A673 (cell line): ENCODE measurements at places on chromosomes 2 and 18.

GRCh38 chr2:240340361-240340761 lies 95.1 kb upstream of the GPC1 start:
- no peak for DNase-seq

GRCh38 chr2:20596193-20596972 lies 54.5 kb downstream of the HS1BP3 start:
- no peak for DNase-seq

DNA sequence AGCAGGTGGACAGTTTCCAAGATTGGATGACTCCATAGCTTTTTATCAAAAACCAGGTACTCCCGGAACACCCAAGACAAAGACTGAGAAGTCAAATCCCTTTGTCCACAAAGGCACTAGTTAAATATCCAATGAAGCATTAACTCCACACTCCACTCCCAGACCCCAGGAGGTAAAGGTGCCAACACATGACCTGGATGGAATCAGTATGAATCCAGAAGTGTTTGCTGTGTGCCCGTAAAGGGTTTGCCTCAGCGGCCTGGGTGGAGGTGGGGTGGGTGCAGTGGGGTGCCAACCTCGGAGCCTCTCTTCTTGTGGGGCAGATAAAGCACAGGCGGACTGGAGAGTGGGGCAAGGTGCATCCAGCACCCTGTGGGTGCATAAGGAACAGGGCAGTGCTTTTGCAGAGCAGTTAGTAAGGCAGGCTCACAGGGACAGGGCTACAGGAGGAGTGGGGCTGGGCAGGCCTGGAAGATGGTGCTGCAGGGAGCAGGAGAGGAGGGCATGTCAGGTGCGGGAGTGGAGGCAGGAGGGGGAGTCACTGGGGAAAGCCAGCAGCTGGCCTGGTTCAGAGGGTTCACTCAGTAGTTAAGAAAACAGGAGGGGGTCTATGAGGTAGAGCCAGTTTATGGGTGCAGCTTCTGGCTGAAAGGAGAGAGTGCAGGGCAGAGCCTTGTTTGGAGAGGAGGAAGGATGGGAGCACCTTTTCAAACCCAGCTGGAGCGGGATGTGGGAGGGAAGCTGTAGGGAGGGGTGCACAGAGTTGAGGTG lies 208.4 kb upstream of the SMAD2 start:
- no peak for DNase-seq

DNA sequence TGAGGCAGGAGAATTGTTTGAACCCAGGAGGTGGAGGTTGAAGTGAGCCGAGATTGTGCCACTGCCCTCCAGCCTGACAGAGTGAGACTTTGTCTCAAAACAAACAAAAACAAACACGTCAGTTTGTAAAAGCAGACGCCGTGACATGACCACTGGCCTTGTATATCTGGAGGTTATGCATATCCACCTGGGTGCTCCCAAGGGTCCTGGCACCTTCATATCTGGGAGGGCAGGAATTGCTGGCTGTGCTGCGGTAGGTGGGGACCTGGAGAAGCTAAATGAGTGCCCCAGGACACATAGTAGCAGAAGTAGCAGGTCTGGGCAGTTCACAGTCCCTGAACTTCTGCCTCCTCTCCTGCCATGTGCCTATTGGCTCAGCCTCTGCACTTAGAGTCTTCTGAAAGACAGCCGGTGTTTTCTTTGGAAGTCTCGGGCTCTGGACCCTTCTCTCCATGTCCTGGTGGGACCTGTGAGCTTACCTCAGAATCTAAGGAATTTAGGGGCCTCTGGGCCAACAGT lies 30.9 kb upstream of the IL1R2 start:
- no peak for DNase-seq

DNA sequence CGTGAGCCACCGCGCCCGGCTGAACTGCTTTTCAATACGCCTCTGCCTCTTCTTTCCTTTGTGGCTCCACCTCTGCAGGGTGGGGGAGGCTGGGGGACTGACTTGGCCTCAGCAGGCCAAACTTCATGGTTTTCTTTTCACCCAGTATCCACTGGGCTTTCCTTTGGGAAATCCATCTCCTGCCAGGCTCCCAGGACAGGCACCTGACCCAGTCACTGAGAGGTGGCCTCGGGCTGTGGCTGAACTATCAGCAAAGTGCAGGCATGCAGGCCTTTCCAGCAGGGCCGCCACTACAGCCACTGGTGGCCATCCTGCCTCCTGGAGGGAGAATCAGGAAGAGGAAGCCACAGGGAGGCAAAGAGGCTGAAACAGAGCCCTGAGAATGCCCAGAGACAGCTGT lies 33.4 kb upstream of the SEMA4C start:
- no peak for DNase-seq

DNA sequence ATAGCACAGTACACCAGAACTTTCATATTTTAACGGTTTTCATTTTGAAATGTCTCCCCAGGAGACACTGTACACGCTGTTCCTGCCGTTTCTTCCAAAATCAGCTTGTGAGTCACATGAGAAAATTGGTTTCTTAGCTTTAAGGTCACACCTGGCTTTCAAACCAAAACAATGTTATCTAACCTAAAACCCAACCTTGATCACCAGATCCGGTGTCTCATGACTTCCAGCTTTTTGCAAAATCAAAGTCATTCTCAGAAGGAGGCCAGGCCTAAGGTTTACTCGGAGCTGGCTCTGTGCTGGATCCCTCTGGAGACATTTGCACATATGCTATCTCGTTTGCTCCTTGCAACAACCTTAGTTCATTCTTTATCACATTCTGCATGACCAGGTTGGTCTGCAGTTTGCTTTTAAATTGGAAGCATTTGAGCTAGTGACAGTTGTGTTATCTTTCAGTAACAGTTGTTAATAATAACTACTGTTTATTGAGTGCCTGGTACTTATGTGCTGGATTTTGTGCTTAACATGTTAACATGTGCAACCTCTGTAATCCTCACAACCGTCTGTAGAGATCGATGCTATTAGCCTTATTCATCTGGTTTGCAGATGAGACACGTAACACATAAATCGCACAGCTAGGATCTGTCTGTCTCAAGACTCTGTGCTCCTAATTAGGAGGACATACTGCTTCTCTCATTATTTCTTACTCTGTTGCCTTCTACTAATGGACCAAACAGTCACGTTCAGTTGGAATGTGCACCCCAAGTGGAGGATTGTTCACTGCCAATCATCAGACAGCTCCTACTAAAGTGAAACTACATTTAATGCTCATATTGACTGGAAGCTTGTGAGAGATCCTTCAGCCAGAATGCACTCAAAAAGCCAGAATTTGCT lies 105.5 kb downstream of the RNF144A start:
- no peak for DNase-seq

DNA sequence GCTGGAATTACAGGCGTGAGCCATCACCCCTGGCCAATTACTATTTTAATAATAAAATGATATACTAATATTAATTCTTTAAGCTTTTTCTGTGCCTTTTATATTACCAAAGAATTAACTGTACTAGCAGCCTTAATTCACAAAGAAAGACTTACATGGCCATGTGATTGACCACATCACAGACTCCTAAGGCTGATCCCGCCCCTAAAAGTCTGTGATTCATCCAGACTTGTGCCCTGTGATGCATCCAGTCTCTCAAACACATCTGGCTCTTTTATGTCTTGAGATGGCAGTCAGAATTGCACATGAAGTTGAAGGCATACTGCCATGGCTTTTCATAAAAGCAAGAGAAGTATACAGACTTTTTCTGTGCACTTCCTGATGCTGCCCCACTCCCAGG lies 91.7 kb downstream of the DTNA start:
- no peak for DNase-seq

- DNase-seq = no peak
Measured at GRCh38 chr2:177796654-177797415, 275.7 kb downstream of the PDE11A start.

GRCh38 chr2:125267683-125268082 lies 1242.6 kb downstream of the CNTNAP5 start:
- no peak for DNase-seq

- DNase-seq = no peak
Measured at GRCh38 chr18:13641551-13642439, 84.6 kb downstream of the FAM210A start.

DNA sequence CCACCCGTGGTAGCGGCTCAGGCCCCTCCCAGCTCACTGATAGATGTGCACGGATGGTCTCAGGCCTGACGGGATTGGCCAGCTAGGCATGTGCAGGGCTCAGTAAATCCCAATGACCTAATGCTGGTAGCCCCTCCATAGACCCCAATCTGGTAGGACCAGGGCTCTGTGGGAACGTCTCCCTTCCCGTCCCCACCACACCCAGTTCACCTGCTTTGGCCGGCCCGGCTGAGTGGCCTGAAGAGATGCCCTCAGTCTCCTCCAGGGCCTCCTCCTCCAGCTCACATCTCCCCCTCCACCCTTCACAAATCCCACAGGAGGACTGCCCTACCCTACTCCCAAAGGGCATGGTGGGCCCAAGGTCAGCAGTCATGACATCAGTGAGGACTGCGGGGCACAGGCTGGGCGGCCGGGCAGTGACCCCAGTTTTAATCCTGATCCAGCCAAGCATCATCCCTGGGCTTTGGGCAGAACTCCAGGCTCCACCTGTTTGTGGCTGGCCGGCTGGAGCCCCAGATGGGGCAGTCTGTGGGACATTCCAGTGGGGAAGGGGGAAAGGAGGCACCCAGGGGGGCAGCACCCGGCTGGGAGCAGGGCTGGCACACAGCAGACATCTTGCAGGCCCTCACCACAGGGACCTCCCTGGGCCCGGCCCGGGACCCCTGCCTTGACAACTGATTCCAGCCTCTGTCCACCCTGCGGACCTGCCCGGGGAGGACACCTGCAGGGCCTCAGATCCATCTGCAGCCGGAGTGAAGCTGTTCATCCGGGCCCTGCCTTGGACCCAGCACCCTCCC lies 2.3 kb downstream of the KIF1A start:
- DNase-seq = no peak

GRCh38 chr2:143051465-143051864 lies 77.8 kb upstream of the ARHGAP15 start:
- DNase-seq = no peak

- DNase-seq = no peak
Measured at GRCh38 chr2:12688893-12689292, 27.8 kb upstream of the TRIB2 start.
